ENCODE measurements at places on chromosomes 3 and 15.
A peak's percentile ranks its signal among the peaks of the same experiment; 100 is the strongest.

- DNase-seq = no peak
Observed at GRCh38 chr3:72641684-72642083, 206.6 kb downstream of the SHQ1 start.

GRCh38 chr3:47394881-47395280 is 14.1 kb downstream of the PTPN23 start:
- no peak for DNase-seq

DNA sequence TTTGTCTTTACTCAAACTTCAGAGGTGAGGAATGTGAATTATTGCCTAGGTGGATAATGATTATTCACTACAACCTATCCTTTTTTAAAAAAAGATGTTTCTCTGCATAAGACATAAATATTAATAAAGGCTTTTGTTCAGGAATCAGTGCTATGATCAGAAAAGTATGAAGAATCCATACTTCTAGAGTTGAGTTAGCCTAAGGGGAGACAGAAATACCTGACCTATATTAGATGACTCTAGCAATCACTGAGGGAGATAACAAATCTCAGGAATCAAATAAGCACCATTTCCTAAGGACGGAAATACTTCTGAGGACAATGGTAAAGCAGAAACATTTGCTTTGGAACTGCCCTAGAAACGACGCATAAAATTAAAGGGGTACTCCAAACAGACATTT is 763.8 kb downstream of the GBE1 start:
- DNase-seq = no peak

GRCh38 chr15:48059791-48060190 is 61.0 kb upstream of the SLC24A5 start:
- DNase-seq = no peak

GRCh38 chr3:88013592-88013991 is 45.2 kb downstream of the CGGBP1 start:
- no peak for DNase-seq

DNA sequence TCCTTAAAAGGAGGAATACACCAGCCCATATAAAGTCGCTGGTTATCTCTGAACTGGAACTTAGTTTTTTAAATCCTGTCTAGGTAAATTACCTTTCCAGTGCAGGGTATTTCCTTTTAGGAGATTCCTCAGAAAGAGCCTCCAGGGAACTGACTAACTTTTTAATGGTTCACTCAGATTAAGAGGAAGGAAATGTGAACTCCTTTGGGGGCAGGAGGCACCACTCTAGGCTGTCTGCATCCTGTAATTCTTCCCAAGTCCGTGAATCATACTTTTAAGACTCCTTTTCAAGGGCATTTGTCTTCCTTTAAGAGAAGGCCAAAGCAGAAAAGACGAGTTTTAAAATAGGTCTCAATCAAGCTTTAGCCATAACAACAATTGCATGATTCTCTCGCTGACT is 871.2 kb upstream of the NR2F2 start:
- no peak for DNase-seq

DNA sequence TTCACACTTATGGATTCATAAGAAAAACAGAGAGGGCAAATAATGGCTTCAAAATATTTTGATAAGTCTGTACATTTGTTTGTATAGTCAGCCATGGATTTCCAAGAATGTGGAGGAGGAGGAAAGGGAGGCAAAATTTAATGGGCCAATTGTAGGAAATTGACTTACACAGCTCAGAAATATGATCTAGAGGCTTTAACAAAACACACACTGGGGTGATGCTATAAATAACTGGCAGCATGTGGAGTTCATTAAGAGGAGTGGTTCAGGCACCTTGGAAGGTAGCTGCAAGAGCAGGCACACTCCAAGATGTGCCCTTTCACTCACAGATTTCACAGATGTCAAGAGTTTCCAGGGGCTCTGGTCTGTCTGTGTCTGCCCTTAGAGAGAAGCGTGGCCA is 193.4 kb upstream of the RASGRP1 start:
- no peak for DNase-seq

DNA sequence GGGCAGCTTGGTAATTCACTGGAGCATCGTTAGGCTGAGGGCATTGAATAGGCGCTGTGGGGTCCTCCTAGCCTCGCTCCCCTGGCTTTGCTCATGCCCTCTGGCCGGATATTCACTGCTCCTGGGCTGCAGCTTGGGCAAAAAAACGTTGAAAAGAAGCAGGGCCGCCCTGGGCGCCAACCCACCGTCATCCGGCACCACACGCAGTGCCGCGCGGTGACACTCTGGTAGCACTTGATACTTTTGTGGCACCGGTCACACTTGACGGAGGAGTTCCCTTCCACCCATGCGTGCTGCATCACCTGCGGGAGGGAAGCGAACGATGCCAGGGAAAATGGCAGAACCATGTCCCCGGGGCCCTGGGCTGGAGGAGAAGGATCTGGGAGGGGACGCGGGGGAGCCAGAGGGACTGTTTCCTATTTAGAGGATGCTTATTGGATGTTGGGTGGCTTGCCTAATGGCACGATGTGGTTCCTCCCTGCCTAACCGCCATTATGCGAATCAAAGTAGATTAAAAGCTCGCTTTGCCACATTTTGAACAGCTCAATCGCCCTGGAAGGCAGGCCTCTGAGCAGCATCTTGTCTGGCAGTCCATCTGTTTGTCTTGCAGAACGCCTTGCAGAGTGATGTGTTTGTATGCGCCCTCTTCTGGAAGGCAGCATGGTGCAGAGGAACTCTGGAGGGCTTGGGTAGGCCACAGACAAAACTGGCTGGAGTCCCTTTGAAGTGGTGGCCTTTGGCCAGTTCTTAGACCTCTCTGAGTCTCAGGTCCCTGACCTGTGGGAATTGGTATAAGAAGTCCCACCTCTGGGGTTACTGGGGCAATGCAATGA is 93.2 kb downstream of the DGKG start:
- DNase-seq = peak; percentile 47

- DNase-seq = peak; percentile 39
Observed at GRCh38 chr3:128011140-128011539, 41.1 kb upstream of the SEC61A1 start.

DNA sequence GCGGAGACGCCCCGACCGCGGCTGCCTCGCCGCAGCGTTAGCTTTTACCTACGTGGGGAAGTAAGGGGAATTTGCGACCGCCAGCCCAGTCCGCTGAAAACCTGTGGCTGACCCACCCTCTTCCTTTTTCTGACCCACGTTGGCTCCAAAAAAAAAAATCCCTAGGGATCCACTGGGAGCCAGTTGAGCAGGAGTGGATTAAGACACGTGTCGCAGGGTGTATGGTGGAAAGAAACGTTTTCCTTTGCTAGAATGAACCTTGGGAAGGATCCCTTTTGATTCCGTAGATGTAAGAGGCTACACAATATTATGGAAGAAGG is 575 bp upstream of the PCYT1A start:
- no peak for DNase-seq

DNA sequence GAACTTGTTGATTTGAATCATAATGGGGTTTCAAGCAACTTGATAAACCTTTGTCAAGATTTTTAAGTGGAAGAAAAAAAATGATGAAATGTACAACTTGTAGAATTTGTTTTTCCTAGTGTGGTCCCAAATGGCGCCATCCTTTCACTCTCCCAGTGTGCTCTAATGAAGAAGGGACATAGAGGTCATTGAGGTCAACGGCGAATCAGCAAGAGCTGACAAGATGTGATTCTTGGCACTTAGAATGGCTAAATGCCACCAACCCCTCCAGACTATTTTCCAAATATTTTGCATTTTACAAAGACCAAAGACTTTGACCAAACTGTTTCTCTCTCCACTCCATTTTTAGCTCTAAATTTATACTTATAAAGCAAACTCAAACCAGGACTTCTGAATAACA is 320.2 kb upstream of the MME start:
- DNase-seq = no peak

- no peak for DNase-seq
Observed at GRCh38 chr15:69045802-69046201, 31.3 kb downstream of the NOX5 start.

GRCh38 chr3:172159962-172160538 is 120.7 kb downstream of the FNDC3B start:
- DNase-seq = no peak

- DNase-seq = no peak
Observed at GRCh38 chr3:126498929-126499328, 18.6 kb downstream of the UROC1 start.

GRCh38 chr3:23825802-23826201 is 20.0 kb downstream of the UBE2E1 start:
- no peak for DNase-seq

DNA sequence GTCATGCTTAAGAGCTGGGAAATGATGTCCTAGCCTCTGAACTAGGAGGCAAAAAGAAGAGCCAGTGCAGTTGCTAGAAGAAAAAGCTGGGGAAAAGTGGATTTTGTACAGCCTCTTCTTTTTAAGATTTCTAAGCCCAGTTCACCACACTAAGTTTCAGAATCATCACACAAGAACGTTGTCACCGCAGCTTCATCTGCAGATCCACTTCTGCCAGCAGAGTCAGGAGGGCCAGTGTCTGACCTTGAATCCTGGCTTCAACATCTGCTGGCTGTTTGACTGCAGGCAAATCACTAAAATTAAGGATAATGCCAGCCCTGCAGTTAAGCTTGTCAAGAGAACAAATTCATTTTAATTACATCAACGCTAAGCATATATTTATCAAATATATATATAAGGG is 36.2 kb downstream of the HDC start:
- DNase-seq = no peak

DNA sequence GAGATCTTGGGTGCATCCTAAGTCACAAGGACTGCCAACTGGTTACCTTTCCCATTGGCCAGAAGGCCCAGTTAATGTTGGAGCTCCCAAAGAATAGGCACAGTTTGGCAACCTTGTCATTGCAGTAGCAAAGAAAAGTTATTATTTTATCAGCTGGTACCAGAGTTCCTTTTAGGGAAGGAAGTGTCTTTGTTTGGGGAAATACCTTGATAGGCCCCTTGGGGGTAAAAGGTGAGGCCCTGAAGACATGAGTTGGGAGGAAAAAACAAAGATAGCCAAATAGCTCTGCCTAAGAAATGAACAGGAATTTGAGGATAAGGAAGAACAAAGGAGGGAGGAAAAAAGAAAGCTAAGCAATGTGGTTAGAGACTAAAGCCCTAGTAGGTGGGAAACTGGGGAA is 85.8 kb downstream of the ANP32A start:
- DNase-seq = no peak

- DNase-seq = no peak
Observed at GRCh38 chr15:60544581-60545264, 65.8 kb upstream of the ICE2 start.

DNA sequence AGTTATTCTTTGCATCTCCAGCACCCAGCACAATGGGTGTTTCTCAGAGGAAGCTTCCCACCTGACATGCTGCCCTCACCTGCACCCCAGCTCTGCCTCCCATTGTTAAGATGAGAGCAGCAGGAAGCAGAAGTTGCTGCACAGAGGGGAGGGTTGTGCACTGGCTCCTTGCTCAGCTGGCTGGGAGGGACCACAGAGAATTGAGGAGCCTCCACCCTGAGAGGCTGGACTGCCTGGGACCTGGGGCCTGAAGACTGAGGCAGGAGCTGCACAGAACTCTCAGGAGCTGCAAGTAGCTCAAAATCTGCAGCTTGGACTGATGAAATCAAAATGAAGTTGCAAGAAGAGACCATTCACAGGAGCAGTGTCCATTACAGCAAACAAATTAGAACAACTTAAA is 222.3 kb upstream of the LINGO1 start:
- no peak for DNase-seq

DNA sequence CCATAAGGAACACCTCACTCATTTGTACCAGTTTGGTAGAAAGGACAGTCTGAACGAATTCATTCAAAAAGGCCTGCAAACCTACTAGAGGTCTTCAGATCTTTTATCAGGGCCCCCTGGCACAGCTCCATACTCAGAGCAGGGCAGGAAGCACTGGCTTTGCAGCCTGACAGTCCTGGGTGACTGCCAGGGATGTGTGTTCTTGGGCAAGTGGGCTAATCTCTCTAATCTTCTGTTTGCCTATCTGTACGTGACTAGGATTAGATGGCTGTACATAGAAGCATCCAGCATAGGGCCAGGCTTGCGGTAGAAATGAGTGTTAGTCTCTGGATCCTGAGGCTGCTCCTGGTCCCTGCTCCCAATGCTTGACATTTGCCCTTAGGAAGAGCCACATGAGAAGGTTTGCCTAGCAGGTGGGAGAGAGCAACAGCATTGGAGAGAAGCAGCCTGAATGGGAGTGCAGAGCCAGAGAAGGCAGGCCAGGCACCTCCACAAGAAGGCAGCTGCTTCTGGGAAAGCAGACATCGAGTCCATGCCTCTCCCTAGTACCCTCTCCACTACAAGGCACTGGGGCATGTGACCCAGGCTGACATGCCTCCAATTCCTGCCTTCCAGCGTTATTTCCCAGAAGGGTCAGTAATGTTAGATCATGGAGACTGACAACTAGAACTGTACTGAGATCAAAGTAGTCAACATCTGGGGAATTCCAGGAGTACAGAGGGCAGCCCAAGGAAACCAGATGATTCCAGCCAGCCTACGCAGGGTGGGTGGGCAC is 1.0 kb upstream of the CXCR6 start:
- no peak for DNase-seq

GRCh38 chr3:36981006-36981405 is 11.9 kb downstream of the EPM2AIP1 start:
- DNase-seq = no peak

DNA sequence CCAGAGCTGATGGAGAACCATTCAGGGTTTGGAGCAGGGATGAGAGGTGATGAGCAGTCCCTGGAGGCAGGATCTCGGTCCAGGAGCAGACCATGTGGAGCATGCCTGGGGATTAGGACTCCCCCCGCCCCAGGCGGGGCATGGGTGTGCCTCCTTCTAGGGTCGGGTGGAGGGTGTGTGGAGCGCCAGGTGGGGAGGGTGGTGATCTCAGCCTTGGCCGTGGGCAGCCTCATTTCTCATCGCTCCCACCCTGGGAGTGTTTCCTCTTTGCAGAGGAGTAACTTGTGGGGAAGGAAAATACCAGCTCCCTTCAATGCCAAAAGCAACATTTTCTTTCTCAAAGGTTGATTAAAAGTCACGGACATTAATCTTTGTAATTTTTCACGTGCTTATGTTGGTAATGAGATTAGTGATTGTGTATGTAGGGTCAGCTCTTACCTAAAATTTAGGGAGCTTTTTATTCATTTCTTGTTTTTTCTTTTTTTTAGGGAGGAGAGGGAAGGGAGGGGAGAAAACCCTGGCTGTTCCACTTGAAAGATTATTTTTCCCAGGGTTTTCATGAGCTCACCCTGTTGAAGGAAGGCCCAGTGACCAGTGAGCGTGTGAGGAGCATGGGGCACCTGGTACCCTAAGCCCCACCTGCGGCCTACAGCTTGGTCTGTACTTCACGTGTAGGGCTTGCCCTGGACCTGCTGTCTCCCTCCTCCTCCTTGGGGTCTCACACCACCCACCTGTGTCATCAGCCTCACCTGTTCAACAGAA is 11.0 kb downstream of the FBLN2 start:
- DNase-seq = no peak

GRCh38 chr3:47000198-47000815 is 20.8 kb downstream of the NBEAL2 start:
- DNase-seq = no peak
